Ovary (tissue), 10 donors: ENCODE measurements at places on chromosomes 4 and X. TPM values are rescaled to one million over a fixed set of nuclear protein-coding genes. Genes with fewer than 3 reads are reported as not detected.

The PCDH18 gene
- polyA plus RNA-seq = 48.4 TPM

GRCh38 chr4:176363072-176363471, 43.3 kb downstream of the SPCS3 start:
- no peak for DNase-seq

The PUDP gene
- 7.0 TPM for polyA plus RNA-seq

The TAPT1 gene
- 18.3 TPM for polyA plus RNA-seq

GRCh38 chr4:156596026-156596425, 375.6 kb downstream of the PDGFC start:
- DNase-seq = no peak

The SORCS2 gene
- 10.9 TPM for polyA plus RNA-seq

DNA sequence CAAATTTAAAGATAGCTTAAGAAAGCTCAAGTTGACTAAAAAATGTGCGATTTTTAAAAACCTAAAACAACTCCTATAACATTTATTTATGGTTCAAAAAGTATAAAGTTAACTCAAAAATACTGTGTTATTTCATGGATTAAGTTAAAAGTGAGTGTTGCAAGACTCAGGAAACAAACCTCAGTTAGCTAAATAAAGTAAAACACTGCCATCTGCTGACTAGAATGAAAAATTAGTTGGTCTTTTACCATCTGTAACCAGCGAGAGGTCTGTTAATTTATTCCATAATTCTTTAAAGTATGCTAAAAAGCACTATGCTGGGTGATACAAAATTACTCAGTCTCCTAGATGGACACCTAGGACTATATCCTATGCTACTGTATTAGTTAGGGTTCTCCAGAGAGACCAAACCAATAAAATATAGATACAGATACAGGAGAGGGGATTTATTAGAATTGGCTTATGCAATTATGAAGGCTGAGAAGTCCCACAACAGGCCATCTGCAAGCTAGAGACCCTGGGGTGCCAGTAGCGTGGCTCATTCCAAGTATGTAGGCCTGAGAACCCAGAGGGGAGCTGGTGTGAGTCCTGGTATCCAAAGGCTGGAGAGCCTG, 4.9 kb upstream of the WDFY3 start:
- no peak for DNase-seq

DNA sequence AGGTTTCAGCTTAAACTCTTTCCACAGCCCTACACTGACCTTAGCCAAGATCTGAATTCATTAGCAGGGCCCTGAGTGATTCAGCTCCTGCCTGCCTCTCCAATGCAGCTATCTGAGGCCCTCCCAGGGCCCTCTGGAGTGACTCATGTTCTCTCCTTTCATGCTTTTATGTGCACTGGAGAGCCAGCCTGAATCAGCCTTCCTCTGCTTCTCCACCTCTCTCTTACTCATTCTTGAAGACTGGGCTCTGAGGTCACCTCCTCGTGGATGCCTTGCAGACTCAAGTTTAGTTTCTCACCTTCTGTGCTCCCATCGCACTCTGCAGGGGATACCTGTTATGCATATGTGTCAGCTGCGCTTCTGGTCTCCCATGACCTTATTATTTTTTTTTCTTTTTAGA, 3.1 kb upstream of the OCIAD2 start:
- DNase-seq = no peak

The ADAM29 gene
- polyA plus RNA-seq = not detected

DNA sequence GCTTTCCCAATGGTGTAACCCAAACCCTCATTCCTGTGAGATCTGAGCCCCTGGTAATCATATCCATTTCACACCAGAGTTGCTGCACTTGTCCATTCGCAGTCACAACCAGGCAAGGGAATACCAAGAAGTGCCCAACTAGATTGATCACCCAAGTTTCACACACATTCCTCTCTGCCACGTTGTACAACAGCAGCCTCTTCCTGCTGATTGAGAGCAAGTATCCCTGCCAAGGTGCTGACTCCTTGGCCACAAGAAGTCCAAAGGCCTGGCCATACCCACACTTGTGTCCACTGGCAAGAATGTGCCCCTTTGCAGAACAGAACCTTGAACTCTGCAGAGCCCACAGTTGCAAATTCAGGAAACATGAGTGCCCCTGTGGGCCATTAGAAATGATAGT, 6.5 kb upstream of the ACOT9 start:
- no peak for DNase-seq

The SFRP2 gene
- 0.63 TPM for polyA plus RNA-seq

The DUSP21 gene
- polyA plus RNA-seq = not detected

The UPF3B gene
- 11.7 TPM for polyA plus RNA-seq

DNA sequence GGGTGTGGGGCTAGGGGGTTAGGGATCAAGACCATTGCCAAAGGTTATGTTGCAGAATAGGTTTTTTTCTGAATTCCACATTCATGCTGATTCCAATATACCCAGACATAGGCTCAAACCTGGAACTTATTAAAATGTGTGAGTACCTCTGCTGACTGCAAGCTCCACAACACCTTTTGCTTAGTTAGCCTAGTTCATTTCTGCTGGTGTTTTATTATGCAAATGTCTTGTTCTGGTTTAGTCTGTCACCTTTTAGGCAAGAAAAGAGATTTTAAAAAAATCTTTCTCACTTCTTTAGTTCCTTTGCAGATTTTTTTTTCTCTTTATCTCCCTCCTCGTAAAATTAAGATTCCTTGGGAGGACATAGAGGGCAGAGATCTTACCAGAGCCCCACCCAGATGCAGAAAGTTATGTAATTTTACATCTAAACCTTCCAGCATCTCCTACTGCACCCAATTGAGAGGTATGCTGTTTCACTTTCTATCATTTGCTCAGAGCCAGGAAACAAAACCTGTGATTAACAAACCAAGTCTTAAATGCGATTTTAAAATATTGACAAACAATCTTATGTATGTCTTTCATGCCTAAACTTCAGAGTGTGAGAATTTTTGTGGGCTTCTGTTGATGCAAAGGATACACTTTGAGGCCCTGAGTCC, 190.7 kb upstream of the CLNK start:
- DNase-seq = no peak

- DNase-seq = no peak
These were observed 134.4 kb downstream of the AFF1 start for GRCh38 chr4:87069037-87069742.

DNA sequence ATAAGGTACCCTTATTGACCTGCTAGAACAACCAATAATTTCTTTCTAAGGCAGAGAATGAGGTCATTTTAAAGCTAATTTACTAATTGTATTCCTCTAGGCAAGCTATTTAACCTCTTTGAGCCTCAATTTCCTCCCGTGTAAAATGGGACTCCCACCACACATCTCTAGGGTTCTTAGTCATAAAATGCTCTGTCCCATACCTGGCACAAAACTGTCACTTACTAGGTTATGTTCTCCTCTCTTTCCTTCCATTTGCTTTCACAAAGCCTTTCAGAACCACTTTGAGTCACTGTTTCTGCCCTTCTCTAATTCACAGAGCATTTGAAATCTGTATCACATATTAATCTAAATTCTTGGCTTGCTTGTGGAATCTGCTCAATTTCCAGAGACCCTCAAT, 2.4 kb upstream of the GPR82 start:
- DNase-seq = no peak

DNA sequence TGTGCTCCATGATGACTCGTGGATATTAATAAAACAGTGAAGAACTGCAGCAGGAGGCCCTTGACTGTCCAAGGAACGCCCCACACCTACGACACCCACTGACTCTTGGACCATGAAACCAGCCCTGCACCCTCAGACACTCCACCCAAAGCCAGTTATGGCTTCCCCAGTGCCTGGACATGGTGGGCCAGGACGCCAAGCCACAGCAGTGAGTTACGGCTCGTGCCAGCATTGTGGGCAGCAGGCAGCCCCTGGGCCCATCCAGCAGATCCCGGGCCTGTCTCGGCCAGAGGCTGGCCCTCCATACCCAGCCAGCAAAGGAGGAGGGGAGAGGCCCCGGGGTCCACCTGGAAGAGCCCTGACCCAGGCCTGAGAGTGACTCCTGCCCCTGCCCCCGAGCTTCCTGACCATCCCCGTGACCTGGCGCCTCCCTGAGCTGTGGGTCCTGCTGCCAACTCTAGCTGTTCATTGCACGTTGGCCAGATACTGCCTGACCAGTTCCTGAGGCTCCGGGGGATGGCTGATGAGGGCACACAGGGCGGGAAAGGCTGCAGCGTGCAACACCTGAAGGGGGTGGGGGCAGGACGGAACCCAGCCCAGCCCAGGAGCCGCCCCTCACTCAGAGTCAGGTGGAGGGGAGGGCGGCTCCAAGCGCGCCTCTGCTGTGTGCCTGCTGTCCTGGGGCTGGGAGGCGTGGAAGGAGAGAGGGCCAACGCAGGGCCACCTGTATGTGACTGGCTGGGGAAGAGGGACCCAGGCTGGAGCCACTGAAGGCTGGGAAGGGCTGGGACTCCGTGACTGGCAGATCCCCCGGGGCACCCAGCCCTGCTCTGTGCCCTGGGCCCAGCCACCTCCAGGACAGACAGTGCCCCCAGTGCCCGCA, 739 bp downstream of the SLC49A3 start:
- no peak for DNase-seq

The TMPRSS11B gene
- polyA plus RNA-seq = not detected

DNA sequence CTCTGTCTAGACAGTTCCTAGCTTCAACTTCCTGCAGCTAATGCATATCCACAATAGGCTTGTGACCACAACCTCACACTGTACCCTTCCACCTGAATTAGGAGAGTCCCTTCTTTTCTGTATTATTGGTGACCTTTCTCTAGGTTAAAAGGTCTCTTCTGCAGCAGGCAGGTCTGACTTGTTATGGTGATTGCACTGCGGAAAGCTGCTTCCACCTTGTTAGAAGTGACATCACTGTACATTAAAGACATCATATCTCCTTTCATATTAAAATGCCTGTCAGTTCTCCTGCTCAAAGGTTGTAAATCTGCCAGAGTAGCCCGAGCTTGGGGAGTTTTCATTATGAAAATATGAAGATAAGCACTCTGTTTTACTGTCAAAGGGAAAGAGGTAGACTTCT, 21.5 kb upstream of the LSM6 start:
- no peak for DNase-seq

GRCh38 chrX:155048977-155049619, 21.8 kb downstream of the CMC4 start:
- no peak for DNase-seq
